Fibroblast of villous mesenchyme (primary cell): ENCODE measurements at places on chromosomes 1 and 21.
A peak's percentile ranks its signal among the peaks of the same experiment; 100 is the strongest.

DNA sequence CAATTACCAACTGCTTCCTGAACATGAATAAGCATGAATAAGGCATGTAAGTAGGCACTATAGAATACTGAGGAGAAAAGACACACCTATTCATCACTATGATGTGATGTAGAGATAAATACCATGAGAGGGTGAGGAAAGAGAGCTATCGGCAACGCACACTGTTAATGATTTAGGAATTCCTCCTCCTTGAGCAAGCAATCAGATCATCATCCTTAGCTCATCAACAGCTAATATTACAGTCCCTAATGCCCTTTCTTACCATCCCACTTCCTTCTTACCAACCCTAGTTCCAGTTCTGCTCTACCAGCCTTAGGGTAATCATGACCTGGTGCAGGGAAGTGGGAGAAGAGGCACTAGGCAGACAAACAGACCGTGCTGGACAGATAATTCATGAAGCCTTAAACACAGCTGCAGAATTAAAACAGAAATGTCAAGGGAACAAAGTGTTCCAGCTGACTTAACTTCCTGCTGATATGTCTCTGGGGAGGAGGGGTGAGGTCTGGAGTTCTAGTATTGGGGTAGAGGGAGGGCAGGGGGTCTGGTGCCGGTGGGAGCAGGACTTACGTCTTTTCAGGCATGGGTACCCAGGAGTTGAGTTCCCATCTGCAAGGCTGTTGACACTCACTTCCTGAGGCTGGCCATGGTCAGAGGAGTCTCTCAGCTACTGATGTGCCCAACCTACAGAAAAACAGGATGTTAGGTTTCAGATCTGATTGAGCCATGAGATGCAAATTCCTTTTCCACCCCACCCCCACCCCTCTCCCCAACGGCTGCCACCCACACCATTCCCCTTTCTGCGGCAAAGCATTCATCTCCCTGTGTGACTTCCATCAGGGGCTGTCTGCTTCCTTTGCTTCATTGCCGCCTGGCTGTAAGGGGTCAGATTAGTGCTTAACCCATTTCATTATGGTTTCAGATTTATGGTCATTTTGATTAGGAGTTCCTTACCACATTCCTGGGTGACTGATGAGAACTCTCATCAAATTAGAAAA is 12.6 kb upstream of the RCSD1 start:
- DNase-seq = peak; percentile 46

DNA sequence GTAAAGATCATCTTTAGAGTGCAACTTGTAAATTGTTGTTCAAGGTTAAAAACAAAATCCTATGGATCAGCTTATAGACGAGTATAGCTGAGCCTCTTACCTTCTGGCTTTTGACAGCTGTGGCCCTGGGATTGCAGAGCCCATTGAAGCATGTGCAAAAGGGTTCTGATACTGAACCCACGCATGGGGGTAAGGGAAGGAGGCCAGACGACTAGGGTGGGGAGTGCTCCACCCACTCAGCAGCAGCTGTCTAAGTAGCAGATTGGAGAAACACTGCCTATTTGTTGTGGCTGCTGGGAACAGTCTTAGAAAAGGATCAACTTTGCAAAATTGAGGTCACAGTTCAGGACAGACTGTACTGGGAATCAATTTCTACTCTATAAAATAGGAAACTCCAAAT is 16.1 kb downstream of the CD101 start:
- no peak for DNase-seq

DNA sequence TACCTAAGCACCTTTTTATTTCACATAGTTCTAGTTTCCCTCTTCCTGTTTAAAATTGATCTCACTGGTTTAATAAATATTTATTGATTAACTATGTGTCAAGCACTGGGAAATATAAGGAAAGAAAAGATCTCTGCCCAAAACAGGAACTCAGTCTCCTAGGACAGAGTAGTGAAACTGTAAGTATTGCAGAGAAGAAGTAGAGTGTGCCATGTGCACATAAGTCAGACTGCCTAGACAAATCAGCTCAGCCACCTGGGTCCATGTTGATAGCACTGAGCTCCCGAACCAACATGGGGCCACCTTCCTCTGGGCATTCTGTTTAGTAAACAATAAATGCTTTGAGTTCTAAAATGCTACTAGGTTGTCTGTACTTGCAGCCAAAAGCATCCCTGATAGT is 9.8 kb upstream of the SSX2IP start:
- DNase-seq = no peak

DNA sequence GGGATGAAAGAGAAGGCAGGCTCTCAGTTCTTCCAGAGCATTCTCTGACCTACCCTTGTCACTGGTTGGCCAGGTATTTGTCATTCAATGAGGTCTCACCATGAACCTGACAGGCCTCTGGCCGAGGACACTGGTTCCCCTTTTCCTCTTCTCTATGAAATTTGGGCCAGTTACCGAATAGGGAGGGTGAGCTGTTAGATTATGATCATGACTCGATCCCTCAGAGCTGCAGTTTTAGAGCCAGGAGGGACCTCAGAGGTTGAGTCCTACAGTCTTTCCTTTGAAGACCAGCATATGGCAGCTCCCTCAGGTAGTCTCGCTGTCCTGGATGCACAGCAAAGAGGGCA is 29.5 kb upstream of the CLSTN1 start:
- no peak for DNase-seq

- no peak for DNase-seq
These were observed 178.9 kb upstream of the IVNS1ABP start for GRCh38 chr1:185495898-185496297.

GRCh38 chr1:184075055-184076029 is 23.8 kb downstream of the TSEN15 start:
- peak; percentile 79 for DNase-seq

GRCh38 chr1:23699280-23700179 is 7.9 kb downstream of the RPL11 start:
- no peak for DNase-seq

DNA sequence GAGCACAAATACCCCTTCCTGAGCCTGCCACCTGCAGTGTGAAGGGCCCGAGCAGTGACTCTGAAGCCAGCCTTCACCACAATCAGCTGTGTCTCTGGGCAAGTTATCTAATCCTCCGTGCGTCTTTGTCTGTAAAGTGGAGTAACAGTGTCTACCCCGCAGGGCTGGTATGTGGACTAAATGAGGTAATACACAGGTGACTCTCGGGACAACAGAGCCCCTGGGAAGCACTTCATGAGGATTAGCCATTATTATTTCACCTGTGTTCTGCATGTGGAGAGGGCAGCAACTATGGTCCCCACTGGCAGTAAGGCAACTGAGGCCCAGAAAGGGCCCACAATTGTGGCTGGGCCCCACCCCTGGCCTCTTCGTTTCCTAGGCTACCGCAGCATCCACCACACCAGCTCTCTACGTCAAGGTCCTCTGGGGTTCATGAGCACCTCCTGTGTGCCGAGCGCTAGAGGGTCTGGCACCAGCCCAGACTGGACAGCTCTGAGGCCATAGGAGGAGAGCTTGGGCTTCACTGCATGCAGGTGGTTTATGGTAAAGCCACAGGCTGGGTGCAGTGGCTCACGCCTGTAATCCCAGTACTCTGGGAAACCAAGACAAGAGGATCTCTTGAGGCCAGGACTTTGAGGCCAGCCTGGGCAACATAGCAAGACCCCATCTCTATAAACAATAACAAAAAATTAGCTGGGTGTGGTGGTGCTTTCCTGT is 41.3 kb upstream of the LRP8 start:
- no peak for DNase-seq
